RPMI8226 (cell line): ENCODE measurements at places on chromosomes 3 and 15.
A peak's percentile ranks its signal among the peaks of the same experiment; 100 is the strongest.

DNA sequence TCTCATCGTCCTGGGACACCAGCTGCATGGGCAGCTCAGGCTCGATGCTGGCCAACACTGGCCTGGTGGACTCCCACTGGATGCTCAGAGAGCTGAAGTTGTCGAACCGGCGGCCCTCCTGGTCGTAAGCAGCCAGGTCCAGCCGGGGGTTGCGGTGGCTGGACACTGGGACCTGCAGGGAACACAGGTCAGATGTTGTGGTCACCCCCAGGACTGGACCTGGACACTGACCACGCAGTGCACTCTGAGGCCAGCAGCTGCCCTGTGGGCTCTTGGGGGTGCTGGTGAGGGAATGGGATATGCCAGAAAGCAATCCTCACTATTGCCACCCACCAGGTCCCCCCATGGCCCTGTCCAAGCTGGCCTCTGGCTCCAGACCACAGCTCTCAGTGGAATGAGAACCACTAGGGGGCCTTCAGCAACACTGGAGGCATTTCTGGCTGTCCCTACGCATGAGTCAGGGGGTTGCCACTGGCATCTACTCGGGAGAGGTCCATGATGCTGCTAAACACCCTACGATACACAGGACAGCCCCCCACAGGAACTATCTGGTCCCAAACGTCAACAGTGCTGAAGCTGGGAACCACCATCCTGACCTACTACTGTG is 66.1 kb downstream of the NUP210 start:
- no peak for DNase-seq

GRCh38 chr15:85793641-85794597 is 806 bp downstream of the KLHL25 start:
- DNase-seq = peak; percentile 51

DNA sequence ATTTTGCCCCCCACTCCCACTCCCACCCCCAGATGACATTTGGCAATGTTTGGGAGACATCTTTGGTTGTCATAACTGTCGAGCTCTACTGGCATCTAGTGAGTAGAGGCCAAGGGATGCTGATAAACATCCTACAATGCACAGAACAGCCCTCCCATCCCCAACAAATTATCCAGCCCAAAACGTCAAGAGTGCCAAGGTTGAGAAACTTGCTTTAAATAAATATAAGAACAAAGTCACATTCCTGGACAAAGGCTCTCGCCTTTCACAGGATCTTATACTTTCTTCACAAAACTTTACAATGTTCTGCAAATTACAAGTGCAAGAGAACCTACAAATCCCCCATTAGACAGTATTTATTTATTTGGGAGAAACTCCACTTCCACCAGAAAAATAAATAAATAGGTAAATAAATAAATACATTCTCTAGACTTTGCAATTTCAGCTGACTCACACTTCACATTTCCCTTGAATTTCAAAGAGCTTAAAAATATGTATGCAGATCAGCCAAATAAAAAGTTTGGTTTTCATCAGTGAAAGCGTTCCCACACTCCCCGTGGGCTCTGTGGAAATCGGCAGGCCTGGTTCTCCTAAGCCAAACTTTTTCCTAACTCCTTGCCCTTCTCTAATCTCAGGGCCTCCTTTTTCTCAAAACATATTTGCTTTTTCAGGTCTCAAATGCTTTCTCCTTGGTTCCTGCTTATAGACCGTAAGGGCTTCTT is 12.7 kb upstream of the CPA3 start:
- DNase-seq = no peak

DNA sequence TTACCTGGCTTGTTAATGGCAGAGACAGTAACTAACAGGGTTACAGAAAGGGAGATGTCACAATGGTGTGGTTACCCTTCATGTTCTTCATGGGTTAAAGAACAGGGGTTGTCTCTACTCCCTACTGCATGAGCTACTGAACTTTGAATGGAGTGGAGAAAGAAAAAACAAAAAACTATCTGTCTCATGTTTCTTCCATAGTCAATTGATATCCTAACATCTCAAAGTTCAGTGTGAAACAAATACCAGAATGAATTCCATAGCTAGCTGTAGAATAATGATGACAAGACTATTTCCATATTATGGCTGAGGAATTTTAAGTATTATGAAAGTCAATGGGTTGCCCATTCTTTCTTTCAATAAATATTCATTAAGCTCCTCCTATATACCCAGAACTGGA is 161.3 kb upstream of the LPP start:
- no peak for DNase-seq

DNA sequence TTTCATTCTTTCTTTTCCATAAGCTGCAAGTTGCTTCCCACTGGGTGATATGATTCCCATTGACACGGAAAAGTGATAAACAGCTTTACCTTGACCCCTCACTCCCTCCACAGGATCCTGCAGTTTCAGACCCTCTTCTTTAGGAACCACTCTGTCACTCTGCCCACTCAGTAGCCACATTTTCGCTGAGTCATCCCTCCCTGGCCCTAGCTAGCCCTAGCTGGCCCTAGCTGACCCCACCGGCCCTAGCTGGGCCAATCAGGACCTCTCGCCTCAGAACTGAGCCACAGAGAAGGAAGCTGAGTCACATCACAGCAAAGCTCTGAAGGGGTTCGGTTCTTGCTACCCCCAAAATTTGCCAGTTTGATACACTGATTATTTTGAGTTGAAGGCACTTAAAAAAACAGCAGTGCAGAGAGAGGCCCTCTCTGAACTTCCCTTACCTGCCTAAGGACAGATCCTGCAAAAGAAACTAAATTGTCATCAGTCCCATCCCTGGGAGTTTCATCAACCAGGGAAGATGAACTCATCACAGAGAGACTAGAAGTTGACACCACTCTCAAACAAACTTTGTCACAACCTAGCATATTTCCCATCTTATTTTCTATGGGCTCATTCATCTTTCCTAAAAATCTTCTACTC is 233.5 kb upstream of the PROK2 start:
- no peak for DNase-seq

DNA sequence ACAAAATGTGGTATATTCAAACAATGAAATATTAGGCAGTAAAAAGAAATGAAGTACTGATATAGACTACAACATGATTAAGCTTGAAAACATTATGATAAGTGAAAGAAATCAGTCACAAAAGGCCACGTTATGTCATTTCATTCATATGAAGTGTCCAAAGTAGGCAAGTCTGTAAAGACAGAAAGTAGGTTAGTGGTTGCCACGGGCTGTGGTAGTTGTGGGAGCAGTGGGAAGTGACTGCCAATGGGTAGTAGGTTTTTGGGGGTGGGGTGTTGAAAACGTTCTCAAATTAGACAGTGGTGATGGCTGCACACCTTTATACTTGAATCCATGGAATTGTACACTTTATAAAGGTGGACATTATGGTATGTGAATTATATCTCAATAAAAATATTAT is 12.1 kb downstream of the GALNT15 start:
- DNase-seq = no peak

DNA sequence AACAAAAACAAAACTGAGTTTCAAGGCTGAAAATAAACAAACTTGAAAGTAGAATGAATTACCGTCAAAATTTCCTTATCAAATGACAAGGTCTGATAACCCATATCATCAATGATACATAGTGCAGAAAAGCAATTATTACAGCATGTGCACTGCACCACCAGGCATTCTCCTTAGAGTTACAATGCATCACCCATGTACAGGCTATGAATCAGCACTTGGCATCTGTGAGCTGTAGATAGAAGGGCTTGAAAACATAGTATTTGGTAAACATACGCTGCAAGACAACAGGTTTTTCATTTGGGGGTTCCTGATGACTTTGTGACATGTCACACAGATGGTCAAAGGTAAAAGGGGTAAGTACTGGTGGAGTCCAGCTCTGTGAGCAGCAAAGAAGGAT is 265.1 kb downstream of the CTNNB1 start:
- DNase-seq = no peak

DNA sequence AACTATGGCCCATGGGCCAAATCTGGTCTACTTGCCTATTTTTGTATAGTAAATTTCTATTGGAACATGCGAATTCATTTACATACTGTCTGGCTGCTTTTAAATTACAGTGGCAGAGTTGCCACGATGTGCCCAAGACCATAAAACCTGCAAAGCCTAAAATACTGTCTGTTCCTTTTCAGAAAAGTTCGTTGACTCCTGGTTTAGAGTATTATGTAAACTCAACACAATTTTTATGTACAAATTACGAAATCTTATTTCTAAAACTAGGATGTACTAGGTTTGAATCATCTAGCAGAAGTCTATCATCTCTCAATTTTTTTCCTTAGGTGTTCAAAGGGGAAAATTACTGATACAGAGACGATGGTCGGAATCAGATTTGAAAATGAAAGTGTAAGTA is 26.9 kb downstream of the SENP2 start:
- no peak for DNase-seq
